Kidney epithelial cell (primary cell): ENCODE measurements at places on chromosomes 5 and 9. TPM values are rescaled to one million over a fixed set of nuclear protein-coding genes. Genes with fewer than 3 reads are reported as not detected.
A peak's percentile ranks its signal among the peaks of the same experiment; 100 is the strongest.

DNA sequence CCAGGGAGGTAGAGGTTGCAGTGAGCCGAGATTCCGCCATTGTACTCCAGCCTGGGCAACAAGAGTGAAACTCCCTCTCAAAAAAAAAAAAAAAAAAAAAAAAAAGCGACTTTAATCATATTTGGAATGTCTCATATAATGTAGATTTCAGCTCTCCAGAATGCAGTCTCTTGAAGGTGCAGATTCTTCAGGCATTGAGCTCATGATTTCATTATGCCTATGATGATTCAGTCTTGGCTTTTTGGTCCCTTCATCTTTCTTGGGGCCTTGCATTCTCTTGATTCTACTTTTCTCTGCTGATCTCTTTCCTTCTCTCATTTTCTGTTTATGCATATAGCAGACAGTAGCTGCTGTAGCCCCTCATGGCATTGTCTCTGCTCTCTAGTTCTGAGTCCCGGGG lies 22.9 kb downstream of the KDM4C start:
- DNase-seq, result no peak

DNA sequence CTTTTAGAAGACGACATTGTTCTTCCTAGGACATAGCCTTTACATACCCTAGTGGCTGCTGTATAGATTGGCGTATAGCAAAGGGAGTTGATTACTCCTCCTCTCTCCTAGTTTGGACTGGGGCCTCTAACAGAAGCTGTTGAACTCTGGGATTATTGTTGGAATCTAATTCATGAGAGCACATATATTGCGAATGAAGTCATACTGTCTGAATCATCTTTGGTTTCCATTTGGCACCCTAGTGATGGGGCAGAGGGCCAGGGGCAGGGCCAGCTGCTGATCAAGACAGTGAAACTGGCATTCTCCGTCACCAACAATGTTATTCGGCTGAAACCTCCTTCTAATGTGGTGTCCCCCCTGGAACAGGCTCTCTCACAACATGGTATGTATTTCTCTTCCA lies 40.3 kb downstream of the NUP188 start:
- DNase-seq, result peak; percentile 4

GRCh38 chr9:130290291-130291181 lies 25.0 kb downstream of the HMCN2 start:
- DNase-seq, result no peak

DNA sequence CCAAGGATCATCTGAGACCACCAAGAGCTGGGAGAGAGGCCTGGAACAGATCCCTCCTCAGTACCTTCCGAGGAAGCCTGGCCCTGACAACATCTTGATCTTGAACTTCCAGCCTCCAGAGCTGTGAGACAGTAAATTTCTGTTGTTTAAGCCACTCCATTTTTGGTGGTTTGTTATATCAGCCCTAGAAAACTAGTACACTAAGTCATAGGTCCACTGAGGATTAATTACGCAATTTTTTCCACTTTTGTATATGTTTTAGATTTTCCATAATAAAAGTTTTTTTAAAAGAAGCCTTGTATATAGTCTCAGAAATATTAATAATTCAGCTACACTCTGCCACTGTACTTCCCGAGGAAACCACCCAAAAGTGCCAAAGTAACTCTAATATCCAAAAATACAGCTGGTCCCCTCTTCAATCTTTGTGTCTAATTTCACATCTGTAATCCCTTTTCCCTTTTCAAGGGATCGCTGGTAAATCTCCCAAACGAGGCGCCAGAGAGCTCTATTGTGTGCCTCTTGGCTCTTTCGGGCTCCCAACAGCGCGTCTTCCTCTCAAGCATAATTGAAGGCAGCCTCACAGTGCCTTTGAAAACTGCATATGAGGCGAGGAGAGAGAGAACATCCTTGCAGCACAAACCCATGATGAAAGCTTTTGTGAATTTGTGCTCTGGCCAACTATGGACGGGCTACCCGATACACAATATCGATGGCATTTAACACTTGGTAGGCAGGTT lies 32.7 kb downstream of the PRUNE2 start:
- DNase-seq, result no peak

DNA sequence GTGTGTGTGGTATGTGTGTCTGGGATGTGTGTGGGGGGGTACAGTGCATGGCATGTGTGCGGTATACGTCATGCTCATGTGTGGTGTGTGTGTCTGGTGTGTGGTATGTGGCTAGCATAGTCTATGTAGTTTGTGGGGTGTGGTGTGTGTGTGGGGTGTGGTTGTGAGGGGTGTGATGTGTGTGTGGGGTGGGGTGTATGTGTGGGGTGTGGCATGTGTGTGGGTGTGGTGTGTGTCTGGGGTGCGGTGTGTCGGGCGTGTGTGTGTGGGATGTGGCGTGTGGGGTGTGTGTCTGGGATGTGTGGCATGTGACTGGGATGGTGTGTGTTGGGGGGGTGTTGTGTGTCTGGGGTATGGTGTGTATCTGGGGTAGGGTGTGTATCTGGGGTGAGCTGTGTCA lies 52.3 kb downstream of the SECISBP2 start:
- DNase-seq, result no peak

- DNase-seq, result no peak
These were observed 47.9 kb downstream of the SLC36A1 start for GRCh38 chr5:151495320-151495719.

DNA sequence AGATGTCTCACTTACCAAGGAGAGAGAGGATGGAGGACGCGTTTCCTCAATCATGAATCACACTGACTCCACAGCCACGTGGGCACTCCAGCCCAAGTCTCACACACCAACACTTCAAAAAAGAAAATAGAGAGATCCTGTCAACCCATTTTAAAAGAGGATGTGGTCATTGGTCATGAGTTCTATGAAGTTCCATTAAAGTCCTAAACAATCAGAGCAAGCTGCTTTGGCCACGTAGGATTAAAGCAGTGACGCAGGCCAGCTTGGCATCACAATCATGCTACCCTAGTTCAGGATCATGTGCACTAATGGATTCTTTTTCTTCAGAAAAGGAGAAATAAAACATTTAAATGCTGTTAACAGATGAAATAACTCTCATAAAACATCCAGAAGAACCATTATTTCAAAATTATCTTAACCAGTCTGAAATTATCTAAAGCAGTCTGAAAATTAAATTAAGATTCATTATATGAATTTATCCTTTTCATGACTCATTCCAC lies 108.1 kb downstream of the SEMA5A start:
- peak; percentile 66 for DNase-seq

GRCh38 chr9:93288891-93289883 lies 105.2 kb downstream of the WNK2 start:
- peak; percentile 76 for DNase-seq

DNA sequence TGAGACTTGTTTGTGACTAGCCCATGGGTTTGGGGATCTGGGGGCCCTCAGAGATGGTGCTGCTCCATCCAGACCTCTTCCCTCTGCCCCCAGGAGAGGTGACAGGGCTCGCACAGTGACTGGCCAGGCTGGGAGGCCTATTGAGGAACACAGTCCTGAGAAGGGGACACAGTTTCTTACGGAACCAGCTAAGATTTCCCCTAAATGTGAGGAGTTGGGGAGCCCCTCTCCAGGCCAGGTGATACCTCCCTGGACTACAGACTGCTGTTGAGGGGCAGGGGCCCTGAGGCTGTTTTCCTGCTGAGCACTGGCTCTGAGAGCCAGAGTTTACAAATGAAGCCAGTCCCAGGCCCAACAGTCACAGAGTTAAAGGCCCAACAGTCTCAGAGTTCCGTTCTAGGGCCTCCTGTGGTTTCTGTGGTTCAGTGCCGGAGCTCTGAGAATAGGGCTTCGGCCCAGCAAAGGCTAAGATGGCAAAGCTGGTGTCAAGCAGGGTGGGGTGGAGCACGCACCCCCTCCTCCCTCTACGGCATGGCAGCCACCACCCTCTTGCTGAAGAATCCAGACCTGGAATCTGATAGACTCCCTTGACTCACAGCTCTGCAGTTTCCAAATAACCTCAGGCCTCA lies 1.1 kb upstream of the SEMA4D start:
- DNase-seq, result no peak

DNA sequence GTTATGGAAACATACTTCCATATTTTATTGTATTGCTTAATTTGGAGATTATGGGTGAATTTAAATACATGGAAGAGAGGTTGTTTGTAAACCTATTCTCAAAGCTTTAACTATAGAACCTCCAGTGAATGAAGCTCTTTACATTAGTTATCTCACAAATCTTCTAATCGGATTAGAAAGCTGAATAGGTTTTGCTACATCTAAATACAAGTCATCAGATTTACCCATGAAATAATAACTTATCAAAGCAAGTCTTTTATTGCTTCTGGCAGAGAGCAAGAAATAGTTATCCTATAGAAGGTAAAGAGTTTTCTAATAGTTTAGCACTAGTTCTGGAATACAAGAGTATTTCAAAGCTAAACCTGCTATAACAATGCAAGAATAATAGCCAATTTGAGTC lies 104.4 kb upstream of the SREK1 start:
- DNase-seq, result no peak

DNA sequence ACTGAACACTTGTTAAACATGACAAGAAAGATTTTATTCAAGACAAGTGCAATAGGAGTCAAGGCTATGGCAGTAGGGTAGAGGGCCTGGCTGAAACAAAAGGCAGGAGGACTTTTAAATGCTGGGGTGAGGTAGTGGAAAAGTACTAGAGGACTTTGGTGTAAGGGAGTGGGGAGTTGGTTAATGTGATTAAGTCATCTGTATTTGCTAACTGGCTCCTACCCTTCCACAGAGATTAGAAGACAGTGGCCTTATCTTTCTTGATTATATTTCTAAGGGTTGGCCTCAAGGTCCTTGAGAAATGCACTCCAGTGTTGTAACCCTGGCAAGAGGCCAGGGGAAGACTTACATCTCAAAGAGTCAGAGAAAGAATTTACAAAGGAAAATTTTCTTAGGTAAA lies 160.2 kb upstream of the FTMT start:
- no peak for DNase-seq

- DNase-seq, result no peak
These were observed 86.0 kb upstream of the FER start for GRCh38 chr5:108661590-108662219.

GRCh38 chr9:81266674-81267073 lies 422.7 kb downstream of the TLE1 start:
- peak; percentile 61 for DNase-seq

DNA sequence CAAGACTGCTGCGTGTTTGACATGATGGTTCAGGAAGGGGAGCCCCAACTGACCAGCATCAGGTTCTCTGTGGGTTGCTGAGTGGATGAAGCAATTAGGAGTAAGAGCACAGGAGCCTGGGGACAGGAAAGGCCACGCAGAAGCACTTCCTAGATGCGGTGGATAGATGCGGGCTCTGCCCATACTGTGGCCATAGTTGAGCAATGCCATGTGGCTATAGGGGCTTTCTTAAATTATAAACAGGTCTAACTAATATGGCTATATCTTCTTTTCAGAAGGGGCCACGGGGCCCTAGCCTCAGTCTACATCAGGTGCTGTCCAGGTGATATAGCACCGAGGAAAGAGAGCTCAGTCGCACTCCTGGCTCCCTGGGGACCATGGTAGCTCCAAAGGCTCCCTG lies 198.6 kb downstream of the GADD45G start:
- no peak for DNase-seq

DNA sequence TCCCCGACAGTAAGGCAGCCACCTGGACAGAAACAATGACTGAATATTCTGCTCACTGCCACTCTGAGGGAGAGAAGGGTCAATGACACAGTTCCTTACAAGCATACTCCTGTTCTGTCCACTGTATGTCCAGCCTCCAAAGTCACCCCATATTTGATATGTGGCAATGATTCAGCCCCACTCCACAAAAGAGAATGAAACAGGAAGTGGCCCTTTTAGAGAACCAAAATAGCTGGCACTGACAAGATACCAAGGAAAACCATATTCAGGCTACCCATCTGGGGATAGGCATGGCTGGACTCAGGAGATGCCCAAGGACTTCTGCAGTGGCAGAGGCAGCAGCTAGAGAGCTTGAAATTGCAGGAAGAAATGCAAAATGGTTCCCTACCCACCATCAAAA lies 12.8 kb upstream of the GFRA3 start:
- DNase-seq, result no peak

GRCh38 chr5:14438195-14438606 lies 143.4 kb upstream of the OTULINL start:
- DNase-seq, result no peak

- DNase-seq, result no peak
These were observed 1.3 kb downstream of the DENND1A start for GRCh38 chr9:123928533-123929176.

Gene ORM2
- total RNA-seq, result not detected in 2 replicates

Gene DNM1
- total RNA-seq, result 16.2 and 20.5 TPM in 2 replicates

Gene RLN2
- total RNA-seq, result 1.0 and 2.5 TPM in 2 replicates

Gene TLX3
- 0.14 and 0.58 TPM in 2 replicates for total RNA-seq

Gene TCF7
- total RNA-seq, result 3.6 and 4.8 TPM in 2 replicates

Gene OR13F1
- not detected in 2 replicates for total RNA-seq
